ENCODE measurements at places on chromosomes 2 and 18.

GRCh38 chr2:100800915-100801314 lies 19.0 kb upstream of the NPAS2 start:
- DNase-seq = no peak

DNA sequence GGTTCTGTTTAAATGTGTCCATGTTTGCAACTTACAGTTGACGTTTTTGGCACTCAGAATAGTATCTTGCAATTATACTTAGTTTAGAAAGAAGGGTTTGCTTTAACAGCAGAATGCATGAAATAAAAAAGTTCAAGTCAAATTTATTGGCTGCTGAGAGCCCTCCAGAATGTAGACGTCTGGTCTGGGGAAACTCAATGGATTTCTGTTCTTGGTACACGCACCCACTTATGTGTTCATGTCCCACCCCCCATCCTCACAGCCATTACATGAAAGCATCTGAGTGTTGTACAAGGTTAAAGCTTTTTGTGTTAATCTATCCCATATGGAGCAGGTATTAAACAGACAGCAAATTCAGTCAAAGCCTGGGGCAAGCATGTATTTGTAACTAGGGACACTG lies 219.5 kb downstream of the SOX11 start:
- DNase-seq = no peak

DNA sequence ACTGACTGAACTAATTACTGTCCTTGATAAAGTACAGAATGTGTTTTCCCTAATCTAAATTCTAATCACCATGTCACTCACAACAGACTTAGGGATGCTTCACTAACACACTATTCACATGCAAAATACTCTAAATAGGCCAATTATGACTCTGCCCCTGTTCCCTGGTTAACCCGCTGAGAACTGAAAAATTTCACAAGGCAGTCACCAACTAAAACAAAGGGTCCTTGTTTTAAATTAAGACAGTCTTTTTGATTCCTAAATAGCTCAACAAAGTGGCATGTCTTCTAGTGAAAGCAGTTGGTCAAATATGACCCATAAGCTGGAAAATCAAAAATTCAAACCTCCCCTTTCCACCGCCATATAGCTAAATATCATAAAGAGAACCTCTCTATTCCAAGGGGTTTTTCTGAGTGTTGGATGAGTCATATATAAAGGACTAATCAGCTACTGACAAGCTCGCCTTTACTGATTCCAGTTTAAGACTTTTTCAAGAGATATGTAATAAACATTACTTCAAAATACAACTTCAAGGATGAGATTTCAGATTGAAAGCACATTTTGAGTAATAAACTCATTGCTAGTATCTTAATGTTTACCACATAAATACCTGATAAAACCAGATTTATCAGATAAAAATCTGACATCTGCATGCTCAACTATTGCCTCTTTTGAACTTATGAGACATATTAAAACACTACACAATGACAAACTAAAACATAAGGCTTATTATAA lies 235.8 kb downstream of the TCF4 start:
- DNase-seq = no peak

DNA sequence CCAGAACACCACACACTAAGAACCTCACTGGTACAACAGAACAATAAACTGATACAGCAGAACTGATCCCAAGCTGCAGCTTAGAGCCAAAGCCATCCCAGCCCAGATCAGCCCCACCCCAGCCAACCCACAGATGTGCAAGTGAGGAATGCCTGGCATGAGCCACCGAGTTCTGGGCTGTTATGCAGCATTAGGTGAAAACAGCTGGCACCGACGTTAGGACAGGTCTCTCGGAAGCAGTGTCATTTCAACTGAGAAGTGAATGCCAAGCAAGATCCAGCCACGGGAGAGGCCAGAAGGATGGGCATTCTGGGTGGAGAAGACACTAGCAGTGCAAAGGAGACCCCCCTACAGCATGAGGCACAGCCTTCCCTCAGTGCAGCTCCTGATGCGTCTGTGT lies 38.9 kb downstream of the ADCY3 start:
- no peak for DNase-seq

DNA sequence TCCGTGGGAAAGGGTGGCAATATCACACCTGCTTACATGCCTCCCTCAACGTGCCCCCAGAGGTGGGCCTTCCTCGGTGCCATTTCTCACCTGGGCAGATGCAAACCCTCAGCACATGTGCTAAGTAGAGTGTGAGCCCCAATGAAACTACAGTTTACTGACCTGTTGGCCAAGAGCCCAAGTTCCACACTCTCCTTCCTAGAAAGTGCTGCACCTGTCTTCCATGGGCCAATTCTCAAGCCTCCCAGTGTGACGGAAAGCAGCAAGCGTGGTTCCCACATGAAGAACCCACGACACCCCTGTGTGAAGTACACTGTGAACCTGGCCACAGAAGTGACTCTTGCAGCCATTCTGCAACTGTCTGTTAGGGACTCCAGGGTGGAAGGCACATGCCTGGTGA lies 73.7 kb downstream of the UXS1 start:
- no peak for DNase-seq

All from germinal center (tissue), 1 donor.